Activated gamma-delta T cell treated with anti-CD3 and anti-CD28 coated beads, Interleukin-2, amount 50 U/mL, for 16 hours (primary cell): ENCODE measurements at places on chromosomes 5 and 9.

- DNase-seq, result no peak
These were observed 1651.5 kb downstream of the EFNA5 start for GRCh38 chr5:106019261-106019660.

DNA sequence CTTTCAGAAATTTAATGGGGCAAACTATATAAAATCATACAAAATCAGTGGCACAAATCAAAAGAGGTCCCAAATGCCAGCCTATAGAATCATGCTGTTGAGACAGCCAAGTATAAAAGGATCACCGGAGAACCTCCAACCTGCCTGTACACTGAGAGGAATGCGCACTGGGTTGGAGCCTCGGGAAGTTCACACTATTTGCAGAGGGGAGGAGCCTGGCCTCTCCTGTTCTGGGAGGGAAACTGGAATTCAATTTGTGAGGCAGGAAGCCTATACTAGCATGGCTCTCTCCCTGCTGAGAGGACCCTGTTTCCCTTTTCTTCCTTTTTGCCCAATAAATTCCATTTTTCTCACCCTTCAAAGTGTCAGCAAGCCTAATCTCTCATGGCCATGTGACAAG, 406.0 kb downstream of the HINT1 start:
- no peak for DNase-seq

GRCh38 chr5:12480487-12480886, 576.2 kb upstream of the CTNND2 start:
- no peak for DNase-seq

- DNase-seq, result no peak
These were observed 2.0 kb upstream of the AJM1 start for GRCh38 chr9:136840140-136840876.

DNA sequence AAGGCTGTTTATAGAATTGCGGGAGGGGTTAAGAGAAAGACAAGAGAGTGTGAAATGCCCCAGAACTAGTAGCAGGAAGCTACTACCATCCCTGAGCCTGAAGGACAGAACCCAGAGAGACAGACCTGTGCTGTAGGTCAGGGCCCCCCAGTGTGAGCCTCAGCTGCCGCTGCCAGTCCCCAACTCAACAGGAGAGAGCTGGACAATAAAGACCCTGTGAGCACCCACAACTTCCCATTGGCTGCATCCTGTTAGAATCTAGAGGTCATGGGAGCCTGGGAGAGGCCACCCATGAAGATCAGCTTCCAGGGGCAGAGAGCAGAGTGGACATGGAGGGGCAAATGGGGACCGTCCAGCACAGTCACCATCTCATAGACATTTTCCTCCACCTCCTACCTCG, 127.2 kb upstream of the GABRP start:
- no peak for DNase-seq

- no peak for DNase-seq
These were observed 81.9 kb downstream of the MED27 start for GRCh38 chr9:131997779-131998178.

DNA sequence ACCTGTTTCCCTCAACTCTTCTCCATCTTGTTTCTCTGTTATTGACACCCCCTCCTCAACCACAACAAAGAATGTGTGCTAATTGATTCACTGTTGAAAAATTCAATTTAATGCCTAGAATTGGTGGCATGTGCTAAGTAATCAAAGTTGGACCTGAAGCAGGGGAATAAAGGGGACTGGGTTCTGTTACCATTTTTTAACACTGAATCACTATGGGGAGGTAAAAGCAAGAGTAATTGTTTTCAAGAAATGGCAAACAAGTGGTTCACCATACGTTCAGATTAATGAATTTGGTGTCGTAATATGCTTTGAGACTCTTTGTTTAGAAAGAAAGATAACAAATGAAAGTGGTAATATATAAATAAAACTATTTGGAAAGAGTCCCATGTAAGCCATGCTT, 17.0 kb upstream of the SSBP2 start:
- no peak for DNase-seq

GRCh38 chr5:172658391-172658790, 17.3 kb downstream of the NEURL1B start:
- DNase-seq, result no peak

DNA sequence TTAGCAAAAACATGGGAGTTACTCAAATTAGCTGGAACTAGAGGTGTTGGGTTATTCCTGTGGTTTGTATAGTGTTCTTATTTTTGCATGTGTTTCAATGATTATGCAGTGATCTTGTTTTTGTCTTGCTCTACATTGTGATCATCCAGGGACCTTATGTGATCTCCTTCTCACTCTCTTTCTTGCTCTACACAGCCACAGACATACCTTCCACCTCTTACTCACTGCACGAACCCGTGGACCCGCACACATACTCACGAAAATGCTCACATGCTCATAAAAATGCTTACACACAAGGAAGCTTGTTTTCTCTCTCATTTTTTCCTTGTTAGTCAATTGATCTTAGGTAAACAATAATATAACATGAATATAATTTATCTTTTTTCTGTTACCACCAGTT, 187.1 kb downstream of the KDM4C start:
- DNase-seq, result no peak

DNA sequence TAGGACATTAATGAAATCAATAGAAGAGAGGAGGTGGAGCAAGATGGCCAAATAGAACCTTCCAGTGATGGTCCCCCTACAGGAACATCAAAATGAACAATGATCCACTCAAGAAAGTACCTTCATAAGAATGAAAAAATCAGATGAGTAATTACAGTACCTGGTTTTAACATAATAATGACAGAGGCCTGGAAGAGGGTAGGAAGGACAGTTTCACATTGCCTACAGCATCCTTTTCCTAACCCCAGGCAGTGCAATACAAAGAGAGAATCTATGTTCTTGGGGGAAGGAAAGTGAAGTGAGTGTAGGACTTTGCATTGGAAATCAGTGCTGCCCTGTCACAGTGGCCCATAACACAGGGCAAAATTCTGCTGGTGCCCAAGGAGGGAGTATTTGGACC, 81.2 kb upstream of the SPTLC1 start:
- no peak for DNase-seq

GRCh38 chr5:157365732-157366131, 94.3 kb upstream of the NIPAL4 start:
- DNase-seq, result no peak

DNA sequence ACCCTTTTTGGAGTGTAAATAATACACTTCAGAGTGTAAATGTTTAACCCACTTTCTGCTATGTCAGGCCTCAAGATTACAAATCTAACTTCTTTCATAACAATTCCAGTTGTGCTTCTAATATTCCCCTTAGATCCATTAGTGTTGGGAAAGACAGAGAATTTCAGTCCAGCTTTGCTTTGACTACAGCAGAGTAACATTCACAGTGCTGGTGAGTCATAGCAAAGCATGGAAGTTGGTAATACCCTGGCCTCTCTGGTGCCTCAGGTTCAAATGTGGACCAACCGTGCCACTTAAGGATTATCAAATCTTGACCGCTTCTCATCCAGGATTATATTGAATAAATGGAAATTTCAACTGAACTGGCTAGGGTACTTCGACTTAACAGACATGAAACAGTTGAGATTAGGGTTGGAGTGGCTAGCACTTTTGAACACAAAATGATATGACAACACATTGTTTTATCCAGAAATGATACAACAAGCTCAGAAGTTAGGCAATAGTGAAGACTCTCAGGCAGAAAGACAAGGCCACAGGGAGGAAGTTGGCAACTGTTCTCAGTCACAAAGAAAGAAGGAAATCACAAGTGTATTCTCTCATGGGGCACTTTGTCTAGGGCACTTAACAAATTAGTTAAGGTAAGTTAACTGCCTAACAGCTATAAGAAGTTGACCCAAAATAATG, 24.4 kb upstream of the RASA1 start:
- DNase-seq, result no peak

DNA sequence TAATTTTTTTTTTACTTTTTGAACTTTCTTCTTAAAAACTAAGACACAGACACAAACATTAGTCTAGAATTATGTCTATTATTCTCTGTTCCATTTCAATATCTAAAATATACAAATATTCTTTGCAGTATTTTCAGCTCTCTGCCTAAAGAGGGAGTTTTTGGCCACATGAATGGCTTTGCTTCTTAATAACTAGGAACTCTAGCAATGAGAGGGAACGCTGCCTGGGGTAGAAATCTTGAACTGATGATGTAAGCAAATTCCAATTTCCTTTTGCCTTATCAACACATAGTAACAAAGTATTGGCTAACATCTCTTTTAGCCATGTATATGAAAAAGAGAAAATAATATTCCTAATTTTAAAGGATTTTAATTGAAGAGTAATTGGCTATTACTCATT, 51.9 kb downstream of the SLC25A46 start:
- DNase-seq, result no peak

DNA sequence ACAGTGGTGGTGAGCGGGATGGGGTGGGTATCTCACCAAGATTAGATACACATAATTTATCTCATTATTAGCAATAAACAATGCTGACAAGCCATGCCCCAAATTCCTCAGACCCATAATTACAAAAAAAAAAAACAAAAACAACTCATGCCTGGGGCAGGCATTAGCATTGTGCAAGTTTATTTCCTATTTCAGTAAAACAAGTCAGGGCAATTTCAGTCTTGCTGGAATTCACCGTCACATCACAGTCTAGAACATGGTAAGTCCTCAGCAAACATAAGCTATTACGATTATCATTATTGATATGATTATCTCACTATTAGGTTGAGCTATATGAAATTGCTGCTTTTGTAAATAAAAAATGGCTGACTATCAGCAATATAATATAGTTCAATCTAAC, 57.5 kb upstream of the GNAQ start:
- DNase-seq, result no peak

DNA sequence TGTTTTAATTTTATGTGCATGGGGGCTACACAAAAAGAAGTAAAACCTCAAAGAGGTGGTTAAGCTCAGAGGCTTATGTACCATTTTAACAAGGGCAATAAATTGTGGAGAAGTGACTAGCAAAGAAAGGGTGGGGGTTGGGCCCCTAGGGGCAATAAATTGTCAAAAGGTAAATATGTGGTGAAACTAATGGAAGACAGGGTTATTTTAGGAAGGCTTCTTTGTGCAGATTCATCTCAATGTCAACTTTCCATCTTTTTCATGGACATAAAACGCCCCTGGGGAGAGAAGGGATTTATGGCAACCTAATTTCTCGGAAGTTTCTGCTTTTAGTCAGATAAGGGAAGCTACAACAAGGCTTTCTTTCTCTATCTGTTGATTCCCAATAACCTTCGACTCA, 42.5 kb upstream of the GOLM1 start:
- no peak for DNase-seq

DNA sequence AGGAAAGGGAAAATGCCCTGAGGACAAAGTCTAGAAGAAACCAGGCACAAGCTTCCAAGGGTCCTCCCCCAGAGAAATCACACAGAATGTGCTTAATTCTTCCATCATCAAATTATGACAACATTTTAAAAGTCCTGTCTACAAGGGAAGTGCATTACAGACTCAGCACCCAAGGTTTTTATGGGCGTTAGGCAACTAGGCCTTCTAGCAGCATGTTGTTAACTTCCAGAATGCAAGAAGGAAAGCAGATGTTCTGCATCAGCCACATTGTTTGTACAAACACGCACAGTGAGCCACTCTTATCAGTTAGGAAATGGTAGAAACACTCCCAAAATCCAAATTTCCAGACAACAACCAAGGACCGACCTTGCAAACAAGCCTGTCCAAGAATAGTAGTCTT, 26.5 kb downstream of the SMC5 start:
- no peak for DNase-seq

DNA sequence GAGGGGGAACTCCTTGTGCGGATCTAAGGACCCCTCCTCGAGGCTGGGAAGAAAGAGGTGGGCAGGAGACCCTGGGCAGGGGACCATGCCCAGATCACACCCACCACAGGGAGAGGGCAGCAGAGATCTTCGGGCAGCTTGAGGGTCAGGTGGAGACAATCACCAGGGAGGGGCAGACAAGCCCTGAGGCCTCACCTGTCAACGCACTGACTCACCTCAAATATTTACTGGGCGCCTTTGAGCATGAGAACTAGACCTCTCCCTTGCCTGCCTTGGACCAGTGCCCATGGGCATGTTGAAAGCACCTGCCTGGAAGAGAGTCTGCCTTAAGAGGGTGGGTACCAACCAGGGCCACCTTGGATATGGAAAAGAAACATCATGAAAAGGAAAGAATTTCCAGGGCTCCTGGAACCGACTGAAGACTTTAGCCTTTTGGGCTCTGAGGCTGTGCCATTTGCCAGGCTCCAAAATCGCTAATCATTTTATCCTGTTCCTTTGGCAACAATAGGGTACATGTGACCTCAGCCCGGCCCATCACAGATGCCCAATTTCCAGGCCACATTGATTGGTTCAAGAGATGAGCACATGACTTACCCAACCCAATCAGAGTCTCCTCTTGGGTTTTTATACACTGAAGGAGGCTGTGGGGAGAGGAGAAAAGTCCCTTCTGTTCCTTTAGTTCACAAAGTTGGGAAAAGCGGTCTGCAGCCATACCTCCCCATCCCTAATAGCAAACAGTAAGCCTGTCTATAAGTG, 10.4 kb upstream of the SPINK4 start:
- DNase-seq, result no peak

GRCh38 chr9:95297316-95297715, 20.2 kb downstream of the FANCC start:
- no peak for DNase-seq

DNA sequence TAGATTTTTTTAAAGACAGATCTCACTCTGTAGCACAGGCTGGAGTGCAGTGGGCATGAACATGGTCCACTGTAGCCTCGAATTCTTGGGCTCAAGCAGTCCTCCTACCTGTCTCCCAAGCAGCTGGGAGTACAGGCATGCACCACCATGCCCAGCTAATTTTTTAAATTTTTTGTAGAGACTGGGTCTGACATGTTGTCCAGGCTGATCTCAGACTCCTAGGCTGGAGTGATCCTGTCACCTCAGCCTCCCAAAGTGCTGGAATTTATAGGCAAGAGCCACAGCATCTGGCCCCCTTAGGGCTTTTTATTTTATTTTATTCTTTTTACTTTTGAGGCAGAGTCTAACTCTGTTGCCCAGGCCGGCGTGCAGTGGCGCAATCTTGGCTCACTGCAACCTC, 56.4 kb downstream of the NSD1 start:
- no peak for DNase-seq

DNA sequence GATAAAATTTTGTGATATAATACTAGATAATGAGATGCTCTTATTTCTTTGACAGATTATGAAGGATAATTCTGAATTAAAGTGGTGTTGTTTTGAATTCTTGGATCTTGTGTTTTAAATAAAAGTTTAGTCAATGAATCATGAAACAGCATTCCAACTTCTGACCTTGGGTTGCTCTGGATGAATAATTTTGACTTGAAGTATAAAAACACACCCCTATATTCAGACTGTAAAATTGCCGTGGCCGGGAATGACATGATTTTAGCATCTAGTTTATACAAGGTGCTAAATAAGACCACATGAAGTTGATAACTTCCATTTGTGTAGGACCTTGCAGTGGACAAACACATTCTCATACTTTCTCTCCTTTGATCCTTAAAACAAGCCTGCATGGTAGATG, 67.2 kb upstream of the DAP start:
- DNase-seq, result no peak

DNA sequence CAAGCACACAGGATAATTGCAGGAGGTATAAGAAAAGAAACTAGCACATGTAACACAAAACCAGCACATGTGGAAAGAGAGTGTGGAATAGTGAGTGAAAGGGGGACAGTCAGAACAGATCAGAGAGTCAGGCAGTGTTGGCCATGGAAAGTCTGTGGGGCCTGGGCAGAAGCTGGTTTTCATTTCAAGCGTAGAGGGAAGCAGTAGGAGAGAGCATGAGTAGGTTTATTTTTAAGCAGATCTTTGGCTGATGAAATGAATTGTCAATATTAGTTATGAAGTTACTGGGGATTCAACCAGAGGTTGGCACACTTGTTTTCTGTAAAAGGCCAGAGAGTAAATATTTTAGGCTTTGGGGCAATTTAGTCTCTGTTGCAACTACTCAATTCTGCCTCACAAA, 283.1 kb downstream of the SMARCA2 start:
- DNase-seq, result no peak

GRCh38 chr9:22216730-22217172, 207.6 kb upstream of the CDKN2B start:
- no peak for DNase-seq
